CD4-positive, alpha-beta T cell (primary cell): ENCODE measurements at places on chromosomes 13 and 19.
A peak's percentile ranks its signal among the peaks of the same experiment; 100 is the strongest.

GRCh38 chr19:3324405-3324856 is 42.0 kb upstream of the NFIC start:
- peak; percentile 71 for DNase-seq

- DNase-seq = no peak
Measured at GRCh38 chr19:40588926-40589569, 12.1 kb upstream of the LTBP4 start.

- no peak for DNase-seq
Measured at GRCh38 chr13:110676595-110677587, 29.0 kb downstream of the CARS2 start.

- DNase-seq = no peak
Measured at GRCh38 chr13:28636069-28636468, 22.9 kb upstream of the POMP start.

DNA sequence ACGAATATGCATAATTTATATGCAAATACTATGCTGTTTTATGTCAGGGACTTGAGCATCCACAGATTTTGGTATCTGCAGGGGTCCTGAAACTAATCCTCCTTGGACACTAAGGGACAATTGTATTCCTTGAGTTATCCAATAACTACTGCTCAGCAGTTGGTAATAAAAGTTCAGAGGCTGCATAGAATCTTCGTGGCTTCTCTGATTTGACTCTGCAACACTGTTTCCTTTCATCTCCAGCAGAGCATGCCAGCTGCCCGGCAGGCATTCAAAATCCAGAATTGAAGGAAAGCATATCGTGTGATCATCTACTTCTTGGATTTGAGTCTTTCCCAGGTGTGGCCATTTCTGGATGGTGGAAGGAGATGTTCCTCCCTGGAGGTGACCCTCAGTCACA is 64.5 kb upstream of the MRI1 start:
- no peak for DNase-seq

GRCh38 chr13:46274094-46274698 is 62.5 kb downstream of the LRRC63 start:
- no peak for DNase-seq
